ENCODE measurements at places on chromosomes 3 and 15.

DNA sequence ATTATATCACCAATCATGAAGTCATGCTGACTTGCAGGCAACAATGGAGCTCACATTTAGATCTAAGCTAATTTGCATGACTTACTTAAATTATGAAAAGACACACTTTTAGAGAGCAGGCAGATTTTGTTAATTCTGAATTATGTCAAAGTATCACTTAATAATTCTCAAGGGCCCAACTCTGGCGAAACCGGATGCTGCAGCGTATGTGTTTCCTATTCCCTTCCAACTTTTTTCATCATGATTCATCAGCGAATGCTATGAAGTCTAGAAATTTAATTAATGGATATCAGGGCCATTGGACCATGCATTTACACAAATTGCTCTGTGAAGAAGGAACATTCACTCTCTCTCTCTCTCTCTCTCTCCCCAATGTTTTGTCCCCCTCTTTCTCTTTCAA, 63.5 kb upstream of the GOLGA8A start:
- DNase-seq, result no peak

- no peak for DNase-seq
Observed at GRCh38 chr3:184373422-184373821, 4.6 kb downstream of the THPO start.

GRCh38 chr3:49813497-49814174, at the start of gene UBA7:
Gene UBA7 (minus strand): TSS chr3:49813953. CDS start chr3:49813787, 166 bp downstream.
- peak; percentile 42 for DNase-seq

DNA sequence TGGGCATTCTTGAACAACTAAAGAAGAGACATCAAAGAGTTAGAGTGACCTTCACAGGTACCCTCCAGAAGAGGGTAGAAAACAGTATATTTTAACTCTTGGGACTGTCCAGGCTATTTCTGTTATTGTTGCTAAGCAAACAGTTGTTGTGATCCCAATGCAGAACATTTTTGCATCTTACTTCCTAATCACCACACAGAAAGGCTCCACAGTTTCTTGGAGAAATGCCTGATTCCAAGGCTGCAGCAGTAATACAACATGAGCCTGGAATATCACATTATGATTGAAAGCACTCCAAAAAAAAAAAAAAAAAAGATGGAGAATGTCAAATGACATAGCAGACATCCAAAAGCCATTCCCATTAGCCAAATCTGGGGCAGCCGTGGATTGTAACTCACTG, 195.6 kb downstream of the CTNNB1 start:
- DNase-seq, result no peak

- DNase-seq, result no peak
Observed at GRCh38 chr3:123305192-123305591, 103.4 kb downstream of the SEC22A start.

GRCh38 chr15:95324656-95325055, 1005.8 kb upstream of the NR2F2 start:
- DNase-seq, result no peak

DNA sequence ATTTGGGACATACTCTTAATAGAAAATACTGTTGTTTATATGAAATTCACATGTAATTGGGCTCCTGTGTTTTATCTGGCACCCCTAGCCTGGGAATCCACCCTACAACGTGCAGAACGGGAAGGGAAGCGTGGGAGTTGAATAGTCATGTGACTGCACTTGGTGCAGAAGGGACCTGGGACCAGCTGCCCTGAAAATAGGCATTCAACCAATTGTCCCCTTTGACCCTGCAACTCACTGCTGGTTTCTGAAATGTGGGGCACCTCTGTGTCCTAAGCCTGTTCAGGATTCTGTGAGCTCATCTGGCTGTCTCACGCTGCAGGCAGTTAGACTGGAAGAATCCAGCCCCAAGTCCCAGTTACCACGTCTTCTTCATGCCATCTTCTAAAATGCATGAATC, 79.7 kb downstream of the CACNA2D3 start:
- DNase-seq, result no peak

DNA sequence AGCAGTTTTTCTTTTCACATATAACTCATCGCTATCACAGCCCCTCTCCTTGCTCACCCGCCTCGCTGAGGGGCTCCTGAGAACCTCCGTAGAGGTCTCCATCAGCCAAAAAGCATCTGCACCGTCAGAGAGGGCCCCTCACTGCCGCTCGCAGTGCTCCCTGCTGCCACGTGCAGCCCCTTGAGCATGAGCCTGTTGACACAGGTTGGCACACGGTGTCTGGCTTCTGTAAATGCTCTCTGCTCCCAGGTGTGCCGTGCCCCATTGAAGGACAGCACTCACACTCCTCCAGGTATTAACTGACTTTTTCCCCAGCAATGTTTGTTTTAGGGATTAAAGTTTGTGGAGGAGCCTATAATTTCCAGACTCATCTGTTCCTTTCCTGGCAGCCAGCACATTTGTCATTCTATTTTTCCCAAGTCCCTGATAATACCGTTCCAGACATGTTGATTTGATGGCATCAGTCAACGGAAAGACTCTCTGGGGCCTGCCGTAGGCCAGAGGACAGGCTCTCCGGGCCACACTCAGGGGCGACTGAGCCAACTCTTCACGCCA, 2.1 kb upstream of the FURIN start:
- DNase-seq, result no peak

- DNase-seq, result no peak
Observed at GRCh38 chr3:39446444-39446843, 21.0 kb upstream of the MOBP start.

GRCh38 chr15:87846746-87847145, 409.8 kb downstream of the NTRK3 start:
- no peak for DNase-seq

GRCh38 chr3:9834520-9835380, 9.1 kb downstream of the RPUSD3 start:
- DNase-seq, result no peak
